ENCODE measurements at places on chromosomes 16 and 17.
A peak's percentile ranks its signal among the peaks of the same experiment; 100 is the strongest.

- DNase-seq: peak; percentile 48
These were observed 40.3 kb upstream of the TNRC6A start for GRCh38 chr16:24689128-24689527.

GRCh38 chr17:64282753-64283080 lies 19.7 kb upstream of the TEX2 start:
- no peak for DNase-seq

GRCh38 chr16:79328402-79329165 lies 272.0 kb downstream of the MAF start:
- DNase-seq: no peak

GRCh38 chr16:66848172-66848571 lies 4.0 kb downstream of the CA7 start:
- DNase-seq: no peak

GRCh38 chr16:74034862-74035261 lies 261.8 kb upstream of the PSMD7 start:
- peak; percentile 9 for DNase-seq

DNA sequence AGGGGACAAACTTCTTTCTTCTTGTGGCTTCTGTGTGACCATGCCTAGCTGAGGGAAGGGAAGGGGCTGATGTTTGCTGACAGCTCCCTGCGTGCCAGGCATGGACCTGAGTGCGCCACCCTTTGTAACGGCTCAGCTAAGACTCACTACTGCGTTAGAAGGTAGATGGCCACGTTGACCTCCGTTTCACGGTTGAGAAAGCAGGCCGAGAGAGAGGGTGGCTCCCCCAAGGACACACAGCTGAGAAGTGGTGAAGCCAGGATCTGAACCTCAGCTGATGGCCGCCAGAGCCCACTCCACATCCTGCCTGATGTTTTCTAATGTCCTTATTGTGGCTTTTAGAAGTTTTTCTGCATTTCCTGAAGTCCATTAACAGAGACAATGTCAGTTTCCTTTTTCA lies 45.1 kb downstream of the RGS9 start:
- DNase-seq: no peak

DNA sequence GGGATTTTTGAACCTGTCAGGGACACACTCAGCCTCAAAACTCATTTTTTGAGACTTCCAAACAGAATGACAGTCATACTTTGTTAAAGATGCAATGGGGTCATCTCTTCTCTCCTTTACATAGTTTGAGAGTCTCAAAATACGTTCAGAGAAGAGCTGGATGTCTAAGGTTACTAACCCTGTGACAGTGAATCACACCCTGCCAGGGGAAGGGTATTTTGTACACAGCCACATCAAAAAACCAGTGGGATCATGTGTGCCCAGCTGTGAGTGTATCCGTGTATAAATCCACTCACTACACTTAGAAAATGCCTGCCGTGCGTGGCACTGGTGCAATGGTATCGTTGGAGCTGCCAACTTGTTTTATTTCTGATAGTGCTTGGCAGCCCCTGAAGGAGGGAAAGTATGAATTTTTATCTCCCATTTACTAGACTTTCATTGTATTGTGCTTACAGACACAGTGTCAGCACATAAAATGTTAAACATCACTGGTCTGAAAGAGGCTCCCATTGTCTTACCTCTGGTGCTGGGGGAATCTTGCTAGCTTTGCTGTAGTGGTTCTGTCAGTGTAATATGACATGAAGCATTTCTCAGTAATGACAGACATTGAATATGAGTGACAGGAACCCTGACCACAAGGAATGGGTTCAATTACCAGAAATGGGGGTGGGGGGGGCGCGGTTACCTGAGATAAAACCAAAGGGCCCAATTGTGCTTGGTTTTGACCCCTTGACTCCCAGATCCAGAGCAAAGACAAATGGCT lies 256.3 kb downstream of the FTO start:
- DNase-seq: no peak

GRCh38 chr16:72355561-72355960 lies 183.6 kb upstream of the PMFBP1 start:
- peak; percentile 61 for DNase-seq

DNA sequence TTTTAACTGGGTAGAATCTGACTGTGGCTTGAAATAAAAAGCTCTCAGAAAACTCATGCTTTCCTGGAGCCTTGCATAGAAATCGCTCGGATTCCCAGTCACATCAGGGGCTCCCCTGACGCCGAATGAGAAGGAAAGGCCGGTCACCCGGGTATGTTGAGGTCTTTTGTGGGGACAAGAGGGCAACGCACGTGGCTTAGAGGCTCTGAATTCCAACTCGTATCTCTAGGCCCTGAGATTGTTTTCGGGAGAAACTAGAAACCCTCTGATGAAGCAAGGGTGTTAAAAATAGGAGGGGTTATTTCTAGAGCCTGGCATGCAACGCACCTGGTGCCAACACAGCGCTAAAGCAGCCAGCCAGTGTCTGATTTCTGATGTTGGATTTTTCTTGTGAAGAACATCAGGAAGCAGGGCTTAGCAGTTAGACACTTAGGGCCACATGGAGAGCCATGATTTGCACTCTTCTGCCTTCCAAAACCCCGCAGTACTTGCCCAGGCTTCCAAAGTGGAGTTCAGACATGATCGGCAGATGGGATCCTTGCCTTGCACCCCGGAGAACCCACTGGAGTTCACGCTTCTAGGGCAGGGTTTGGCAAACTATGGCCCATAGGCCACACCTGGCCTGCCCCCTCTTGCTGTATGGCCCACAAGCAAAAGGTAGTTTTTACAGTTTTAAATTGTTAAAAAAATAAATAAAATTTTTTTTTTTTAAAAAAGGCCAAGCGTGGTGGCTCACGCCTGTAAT lies 12.6 kb downstream of the CACNG1 start:
- DNase-seq: no peak

DNA sequence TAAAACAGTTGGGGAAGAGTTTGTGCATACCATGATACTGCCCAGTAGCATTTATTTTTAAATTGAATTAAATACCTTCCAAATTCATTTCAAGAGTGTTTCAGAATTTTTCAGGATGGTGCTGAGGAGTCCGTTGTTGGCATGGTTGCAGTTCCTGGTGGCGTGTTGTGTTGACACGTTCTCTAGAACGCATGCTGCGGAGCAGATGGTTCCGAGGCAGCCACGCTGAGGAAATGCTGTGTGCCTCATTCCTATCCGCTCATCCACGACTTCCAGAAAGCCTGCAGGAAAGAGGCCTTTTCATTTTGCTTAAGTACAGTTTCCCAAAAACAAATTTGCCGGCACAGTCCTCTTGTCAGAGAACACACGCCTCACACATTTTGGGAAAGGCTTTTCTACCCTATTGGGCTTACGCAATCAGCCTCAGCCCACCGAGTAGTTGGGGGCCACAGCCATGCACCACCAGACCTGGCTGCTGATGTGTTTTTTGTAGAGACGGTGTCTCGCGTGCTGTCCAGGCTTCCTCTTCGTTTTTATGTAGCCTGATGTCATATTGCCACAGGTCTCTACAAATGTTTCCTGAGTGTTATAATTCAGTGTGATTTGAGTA lies 32.1 kb upstream of the IL17C start:
- DNase-seq: no peak

DNA sequence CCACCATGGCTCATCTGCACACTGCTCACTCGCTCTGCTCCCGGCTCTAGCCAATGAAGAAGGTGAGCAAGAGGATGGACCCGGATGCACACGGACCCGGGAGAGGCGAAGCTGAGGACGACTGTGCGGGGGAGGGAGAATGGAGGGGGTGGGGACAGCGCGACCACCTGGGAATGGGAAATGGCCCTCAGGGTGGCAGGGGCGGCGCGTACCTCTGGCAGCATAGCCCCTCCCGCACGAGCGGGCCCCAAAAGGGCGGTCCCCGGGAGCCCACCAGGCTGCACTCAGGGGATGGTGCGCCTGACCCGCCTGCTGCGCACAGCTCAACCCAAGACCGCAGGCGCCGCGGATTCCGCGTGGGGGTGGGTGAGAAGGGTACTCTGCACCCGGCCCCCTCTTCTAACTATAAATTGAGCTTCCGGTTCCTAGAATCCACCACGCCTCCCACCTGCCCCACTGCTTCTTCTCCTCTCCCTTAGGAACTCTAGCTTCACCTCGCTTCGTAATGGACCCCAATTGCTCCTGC lies 6.1 kb downstream of the MT1H start:
- no peak for DNase-seq

DNA sequence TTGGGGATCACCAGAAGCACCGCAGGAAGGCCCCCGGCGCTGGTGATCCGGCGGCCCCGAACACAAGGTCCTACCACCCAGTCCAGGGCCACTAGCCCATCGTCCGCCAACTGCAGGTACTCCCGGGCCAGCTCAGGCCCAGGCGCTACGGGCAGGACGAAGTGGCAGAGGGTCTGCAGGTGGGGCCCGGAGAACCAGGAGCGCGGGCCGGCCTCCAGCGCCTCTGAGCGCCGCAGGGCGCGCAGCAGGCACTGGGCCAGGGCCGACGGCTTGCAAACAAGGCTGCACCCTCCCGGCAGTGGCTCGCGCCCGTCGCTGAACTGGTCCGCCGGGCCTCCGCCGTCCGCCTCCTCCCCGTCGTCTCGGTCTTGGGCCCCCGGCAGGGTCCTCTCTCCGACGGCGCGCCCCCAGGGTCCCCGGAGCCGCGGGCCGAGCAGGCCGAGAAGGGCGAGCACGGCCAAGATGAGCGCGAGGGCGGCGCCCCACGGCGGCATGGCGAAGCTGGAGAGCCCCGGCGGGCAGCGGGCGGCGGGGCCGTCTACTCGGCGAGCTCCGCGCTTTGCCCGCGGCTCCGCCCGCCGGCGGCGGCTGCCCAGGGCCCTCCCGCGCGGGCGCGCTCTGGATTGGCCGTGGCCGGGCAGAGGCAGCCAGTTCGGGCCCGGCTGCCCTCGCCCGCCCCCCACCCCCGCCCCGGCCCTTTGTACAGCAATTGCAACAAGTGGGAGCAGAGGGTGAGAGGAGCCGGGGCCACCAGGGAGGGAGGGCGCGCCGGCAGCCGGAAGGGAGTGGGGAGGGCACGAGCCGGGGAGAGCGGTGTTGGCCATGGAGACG lies at the start of gene ABHD15:
TSS of gene ABHD15 (minus strand) at position 565 of the 831 bp plus-strand sequence. CDS start at position 494, 71 bp downstream.
- DNase-seq: peak; percentile 62

Data from astrocyte of the spinal cord (primary cell).